Femur (tissue), 1 donor: ENCODE measurements at places on chromosomes 13 and 19.
A peak's percentile ranks its signal among the peaks of the same experiment; 100 is the strongest.

DNA sequence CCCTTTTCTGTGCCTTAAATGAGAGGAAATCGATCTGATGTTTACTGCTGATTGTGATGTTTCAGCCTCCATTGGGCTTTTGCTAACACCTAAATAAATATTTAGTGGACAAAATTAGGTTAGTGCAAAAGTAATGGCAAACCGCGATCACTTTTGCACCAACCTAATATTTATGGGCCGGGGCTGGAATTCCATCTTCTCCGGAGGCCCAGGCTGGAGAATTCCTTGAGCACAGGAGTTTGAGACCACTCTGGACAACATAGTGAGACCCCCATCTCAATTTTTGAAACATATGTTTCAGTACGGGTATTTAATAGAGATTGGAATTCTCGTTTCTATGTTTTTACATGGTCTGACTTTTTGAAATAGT lies 603 bp downstream of the ZNF880 start:
- no peak for DNase-seq

- DNase-seq = no peak
Observed at GRCh38 chr19:11560404-11561051, 1.5 kb upstream of the ELOF1 start.

DNA sequence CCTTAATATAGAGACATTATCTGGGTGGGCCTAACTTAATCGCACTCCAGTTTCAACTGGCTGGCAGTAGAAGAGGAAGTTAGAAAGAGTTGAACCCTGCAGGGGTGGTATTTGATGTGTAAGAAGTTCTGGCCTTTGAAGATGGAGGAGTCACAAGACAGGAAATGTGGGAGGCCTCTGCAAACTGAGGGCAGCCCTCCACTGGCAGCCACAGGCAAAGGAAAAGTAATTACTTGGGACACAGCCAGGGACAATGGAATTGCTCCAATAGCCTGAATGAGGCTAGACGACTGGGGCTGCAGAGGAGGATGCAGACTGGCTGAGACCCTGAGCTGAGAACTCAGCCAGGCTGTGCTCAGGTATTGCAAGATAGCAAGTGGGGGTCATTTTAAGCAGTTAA lies 703.3 kb upstream of the ARGLU1 start:
- DNase-seq = peak; percentile 34

- DNase-seq = no peak
Observed at GRCh38 chr13:27504868-27505194, 54.5 kb upstream of the MTIF3 start.

DNA sequence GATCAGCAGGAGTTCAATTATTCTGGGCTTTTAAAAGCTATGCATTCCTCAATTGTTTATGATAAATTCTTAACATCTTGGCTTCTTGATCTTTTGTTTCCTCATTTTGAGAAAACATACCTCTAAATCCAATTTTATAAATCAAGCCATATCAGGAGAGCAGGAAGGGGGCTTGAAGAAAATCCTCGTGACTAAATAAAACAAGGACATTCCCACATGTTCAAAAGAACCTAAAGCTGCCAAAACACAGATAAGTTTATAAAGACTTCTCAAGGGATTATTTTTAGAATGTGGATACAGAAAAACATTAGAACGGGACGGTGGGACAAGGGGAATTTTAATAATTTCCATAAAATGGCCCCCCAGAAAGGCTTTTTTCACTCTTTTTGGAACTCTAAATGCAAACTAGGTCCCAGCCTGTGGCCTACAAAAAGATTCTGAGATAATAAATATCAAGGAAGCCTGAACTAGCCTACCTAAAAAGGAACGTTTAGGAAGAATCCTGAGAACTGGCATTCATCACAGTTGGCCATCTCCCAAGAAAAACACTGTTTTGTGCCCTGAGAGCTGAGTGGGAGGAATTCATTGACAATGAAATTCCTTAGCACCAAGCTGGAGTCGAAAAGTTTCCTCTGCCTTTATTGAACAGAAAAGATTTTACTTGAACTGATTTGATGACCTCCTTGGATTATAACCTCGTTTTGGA lies 30.1 kb downstream of the ZAR1L start:
- peak; percentile 28 for DNase-seq

DNA sequence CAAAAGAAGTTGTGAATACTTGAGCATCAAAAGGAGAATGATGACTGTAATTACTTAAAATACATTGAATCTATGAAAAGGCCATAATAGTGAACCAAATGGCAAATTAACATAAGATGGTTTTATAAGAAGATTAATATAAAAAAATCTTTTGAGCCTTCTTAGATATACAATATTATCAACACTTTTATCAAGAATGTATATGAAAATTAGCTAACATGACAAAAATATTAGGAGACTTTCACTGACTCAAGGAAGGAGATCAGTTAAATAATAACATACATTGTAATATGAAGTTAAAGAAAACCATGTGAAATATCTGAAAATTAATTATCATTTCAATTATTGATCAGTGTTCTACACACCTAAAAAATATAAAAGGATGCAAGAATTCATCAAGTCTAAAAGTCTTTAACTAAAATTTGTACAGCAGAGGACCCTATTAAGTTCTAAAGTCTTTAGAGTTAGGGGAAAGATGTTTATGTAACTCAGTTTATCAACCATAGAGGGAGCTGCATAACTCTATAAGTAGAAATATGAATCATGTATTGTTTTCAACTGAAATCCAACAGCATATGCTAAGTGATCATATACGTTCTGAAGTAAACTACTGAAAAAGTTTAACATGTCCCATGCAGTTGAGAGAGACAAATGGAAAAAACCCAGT lies 756.1 kb upstream of the MIR17HG start:
- DNase-seq = no peak

DNA sequence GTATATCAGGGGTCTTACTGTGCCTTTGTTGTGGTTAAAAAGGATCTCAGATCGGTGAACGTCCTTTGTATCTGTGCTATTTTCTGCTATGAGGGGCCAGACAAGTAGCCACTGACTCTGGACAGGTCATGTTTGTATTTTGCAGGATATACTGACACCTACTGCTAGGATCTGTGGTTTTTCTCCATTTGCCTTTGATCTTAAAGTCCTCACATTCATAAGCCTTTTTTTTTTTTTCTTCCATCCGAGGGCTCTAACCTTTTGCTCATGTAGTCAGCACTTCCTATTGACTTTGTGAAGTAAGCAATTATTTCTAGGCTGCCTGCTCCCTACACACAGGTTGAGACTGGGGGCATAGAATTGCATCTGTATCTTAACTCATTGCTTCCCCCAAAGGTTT lies 106.2 kb downstream of the SLITRK5 start:
- no peak for DNase-seq

DNA sequence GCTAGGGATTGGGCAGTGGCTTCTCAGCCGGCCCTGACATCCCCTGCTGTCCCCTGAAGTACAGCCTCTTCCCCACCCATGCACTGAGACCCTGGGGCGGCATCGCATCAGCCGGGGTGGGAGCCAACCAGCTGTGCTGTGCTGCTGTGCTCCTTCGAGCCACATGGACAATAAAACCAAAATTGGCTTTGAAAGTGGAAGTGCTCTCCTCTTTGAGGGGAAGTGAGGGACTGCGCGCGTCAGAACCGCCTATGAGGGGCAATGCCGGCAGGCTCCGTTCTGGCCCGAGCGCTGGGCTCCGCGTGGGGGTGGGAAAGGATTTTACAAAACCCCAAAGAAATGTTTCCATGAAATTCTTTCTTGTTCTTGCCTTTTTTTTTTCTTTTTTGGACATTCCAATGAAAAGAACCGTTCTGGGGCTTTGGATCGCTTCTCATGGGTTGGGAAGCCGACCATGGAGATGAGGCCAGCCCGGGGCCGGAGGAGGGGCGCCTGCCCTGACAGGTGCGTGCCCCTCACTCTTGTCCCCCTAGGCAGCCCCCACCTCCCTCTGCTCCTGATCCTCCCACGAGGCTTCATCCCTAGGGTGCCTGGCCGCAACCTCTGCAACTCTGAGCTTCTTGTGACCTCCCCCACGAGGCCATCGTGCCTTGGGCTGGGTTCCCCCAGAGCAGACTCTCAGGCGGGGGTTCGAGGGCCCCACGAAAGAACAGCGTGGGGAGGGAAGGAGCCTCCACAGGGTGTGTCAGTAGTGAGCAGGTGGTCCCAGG lies 22.6 kb downstream of the KLHL26 start:
- DNase-seq = peak; percentile 84

DNA sequence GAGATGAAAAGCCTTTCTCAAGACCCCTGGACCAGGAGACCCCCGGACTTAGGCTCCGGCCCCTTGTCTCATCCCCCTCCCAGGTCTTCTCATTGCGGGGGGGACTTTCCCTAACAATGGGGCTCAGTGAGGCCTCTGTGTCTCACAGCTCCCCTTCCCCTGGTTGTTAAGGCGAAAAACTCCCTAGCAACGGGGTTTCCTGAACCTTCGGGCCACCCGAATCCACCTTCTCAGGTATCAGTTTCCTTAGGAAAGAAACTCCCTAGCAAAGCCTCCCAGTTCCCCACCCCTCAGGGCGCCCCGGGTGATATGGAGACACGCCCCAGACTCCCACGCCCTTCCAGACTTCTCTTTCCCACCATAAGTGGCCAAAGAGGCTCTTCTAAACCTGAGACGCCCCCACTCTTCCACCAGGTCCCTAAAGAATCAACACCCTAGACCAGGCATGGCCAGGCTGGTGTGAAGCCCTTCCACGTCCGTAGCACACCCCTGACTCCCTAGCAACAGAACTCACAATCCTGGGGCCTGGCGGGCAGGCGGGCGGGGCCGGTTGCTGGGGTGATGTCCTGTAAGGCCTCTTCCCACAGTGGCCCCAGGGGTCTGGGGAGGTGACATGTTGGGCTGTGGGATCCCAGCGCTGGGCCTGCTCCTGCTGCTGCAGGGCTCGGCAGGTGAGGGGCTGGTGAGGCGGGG lies at the start of gene TMEM190:
TSS of gene TMEM190 (plus strand) at position 586 of the 693 bp plus-strand sequence. CDS start at position 614, 28 bp downstream.
- DNase-seq = no peak

- DNase-seq = no peak
Observed at GRCh38 chr13:97116754-97117153, 105.4 kb upstream of the MBNL2 start.

- peak; percentile 93 for DNase-seq
Observed at GRCh38 chr19:19203012-19203856, at the start of gene NR2C2AP. Gene NR2C2AP (minus strand): TSS chr19:19203414. CDS start chr19:19203060, 354 bp downstream.

GRCh38 chr13:40319699-40320579 lies 346.5 kb downstream of the FOXO1 start:
- DNase-seq = no peak

DNA sequence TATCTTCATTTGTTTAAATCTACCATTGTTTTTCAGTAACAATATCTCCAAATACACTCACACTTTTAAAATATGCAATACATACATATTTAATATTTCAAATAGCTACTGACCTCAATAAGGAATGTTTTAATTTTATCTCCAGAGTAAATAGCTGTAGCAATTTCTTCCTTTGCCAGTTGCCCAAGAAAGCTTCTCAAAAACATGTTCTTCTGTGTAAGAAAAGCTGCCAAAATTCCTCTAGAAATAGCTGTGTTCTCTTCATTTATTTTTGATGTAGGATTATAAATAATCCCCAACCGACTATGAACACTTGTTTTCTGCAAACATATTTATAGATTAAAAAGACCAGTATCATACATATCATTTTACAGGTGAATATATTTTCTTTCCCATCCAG lies 150.5 kb downstream of the UGGT2 start:
- DNase-seq = no peak

GRCh38 chr19:13034636-13035035 lies 39.4 kb downstream of the NFIX start:
- no peak for DNase-seq
